ENCODE measurements at places on chromosomes 4 and X.

DNA sequence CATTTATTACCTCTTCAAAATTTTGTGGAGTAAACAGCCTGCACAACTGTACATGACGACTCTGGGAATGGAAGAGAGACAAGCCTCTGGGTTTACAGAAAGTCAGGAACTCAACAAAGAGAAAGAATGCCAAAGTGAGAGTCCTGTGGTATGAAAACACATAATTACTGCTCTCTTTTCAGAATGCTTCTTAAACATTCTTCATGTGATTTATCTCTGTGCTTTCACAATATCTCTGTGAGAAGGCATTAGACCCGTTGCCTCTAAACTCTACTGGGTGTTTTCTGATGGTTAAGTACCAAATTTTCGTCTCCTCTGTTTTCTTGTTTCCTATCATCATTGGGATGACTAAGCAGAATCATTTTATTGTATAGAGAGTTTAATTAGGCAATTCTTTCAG is 966.6 kb upstream of the SLIT2 start:
- peak; percentile 35 for DNase-seq

GRCh38 chrX:119502727-119503483 is 34.7 kb downstream of the SLC25A5 start:
- peak; percentile 61 for DNase-seq

GRCh38 chr4:180828455-180829018 is 1414.7 kb upstream of the TENM3 start:
- peak; percentile 77 for DNase-seq

GRCh38 chr4:20237894-20238537 is 13.7 kb upstream of the SLIT2 start:
- no peak for DNase-seq

DNA sequence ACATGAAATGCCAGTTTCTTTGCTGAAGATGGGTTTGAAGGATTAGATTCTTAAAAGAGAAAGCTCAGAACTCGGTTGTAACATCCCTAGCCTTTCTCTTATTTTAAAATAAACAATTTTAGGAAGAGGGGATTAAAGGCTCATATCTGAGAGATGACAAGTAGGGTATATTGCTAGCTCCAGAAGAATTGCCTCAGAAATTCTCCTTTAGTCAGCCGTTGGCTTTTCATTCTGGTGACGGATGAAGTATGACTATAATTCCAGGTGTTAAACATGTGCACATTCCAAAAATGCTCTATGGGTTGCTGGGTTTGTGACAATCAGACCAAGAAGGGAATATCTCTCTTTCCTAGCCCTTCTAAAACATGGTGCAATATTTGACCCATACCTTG is 17.8 kb downstream of the DKK2 start:
- peak; percentile 46 for DNase-seq

DNA sequence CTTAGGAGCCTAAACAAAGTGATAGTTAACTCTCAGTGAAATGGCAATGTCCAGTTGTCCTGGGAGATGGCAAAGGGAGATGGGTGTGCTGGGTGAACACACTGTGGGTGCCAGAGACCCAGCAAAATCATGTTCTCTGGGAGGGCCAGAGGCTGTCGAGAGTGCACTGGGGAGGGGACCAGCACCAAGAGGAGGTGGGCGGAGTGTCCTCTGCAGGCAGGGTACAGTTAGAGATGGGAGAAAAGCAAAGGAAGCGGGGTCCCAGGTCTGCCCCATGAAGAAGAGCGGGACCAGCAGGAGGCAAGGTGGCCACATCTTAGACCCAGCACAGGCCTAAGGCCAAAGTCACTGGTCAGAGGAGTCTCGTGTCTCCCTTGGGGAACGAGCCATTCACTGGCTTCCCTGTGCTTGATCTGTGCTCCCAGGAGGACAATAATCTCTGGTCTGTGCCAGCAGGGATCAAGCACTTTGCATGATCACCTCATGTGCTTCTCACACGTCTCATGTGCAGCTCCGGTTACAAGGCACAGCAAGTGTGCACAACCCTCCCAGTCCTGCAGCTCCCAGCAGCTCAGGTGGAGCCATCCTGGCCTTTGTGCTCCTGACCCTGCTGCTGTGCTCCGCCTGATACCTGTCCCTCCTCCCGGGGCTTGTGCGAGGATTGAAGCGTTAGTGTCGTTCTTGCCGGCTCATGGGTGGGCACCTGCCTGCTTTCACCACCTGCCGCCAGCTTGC is 100.9 kb downstream of the FAM53A start:
- no peak for DNase-seq

DNA sequence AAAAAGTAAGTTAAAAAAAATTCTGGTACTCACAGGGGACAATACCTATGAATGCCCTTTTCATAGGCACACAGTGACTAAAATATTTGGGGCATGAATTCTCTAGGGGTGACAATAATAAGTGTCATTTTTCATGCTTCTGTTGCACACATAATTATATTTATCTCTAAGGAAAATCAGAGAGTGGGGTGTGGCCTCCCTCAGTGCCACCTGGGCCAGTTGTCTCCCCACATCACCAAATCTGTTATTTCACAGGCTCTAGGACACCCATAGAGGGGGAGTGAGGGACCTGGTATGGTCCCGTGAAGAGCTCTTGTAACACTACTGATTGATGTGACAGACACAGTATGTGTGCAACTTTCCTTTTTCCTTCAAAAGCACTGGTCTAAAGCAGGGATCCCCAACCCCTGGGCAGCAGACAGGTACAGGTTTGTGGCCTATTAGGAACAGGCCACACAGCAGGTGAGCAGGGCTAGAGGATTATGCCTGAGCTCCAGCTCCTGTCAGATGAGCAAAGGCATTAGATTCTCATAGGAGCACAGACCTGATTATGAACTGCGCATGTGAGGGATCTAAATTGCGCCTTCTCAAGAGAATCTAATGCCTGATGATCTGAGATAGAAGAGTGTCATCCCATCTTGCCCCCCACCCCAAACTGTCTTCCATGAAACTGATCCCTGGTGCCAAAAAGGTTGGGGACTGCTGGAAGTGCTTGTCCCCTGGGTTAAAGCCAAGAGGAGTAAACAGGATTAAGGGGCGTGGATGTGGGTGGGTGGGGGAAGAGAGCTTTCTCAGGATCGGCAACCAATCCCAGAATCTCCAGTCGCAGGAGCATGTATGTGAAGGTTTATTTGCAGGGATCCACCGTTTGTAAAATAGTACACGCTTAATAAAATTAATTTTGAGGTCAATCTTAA is 856 bp downstream of the SLC9B1 start:
- no peak for DNase-seq

DNA sequence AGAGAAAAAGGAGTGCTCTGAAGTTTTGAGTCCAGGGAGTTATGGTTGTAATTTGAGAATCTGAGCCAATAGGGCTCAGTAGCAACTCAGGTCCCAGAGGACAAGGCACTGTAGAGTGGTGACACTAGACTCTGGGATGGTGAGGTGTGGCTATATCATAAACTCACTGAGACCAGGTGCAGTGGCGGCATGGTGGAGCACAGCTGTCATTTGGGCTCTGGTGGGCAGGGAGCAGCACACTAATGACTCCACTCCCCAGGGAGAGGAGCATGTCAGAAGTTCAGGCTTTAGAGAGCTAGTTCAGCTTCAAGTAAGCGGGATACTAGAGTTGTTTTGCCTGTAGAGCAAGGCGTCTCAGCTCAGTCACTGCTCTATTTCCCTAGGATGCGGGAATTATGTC is 165.4 kb upstream of the USP38 start:
- no peak for DNase-seq

- no peak for DNase-seq
Observed at GRCh38 chr4:28341784-28342183, 1481.1 kb downstream of the STIM2 start.

- DNase-seq: no peak
Observed at GRCh38 chrX:49272421-49272820, 2.8 kb downstream of the PPP1R3F start.

GRCh38 chrX:43846558-43846957 is 35.7 kb downstream of the MAOB start:
- no peak for DNase-seq

All from fibroblast of skin of abdomen (primary cell).